SW 1271 (cell line): ENCODE measurements at places on chromosomes 7 and 10.

DNA sequence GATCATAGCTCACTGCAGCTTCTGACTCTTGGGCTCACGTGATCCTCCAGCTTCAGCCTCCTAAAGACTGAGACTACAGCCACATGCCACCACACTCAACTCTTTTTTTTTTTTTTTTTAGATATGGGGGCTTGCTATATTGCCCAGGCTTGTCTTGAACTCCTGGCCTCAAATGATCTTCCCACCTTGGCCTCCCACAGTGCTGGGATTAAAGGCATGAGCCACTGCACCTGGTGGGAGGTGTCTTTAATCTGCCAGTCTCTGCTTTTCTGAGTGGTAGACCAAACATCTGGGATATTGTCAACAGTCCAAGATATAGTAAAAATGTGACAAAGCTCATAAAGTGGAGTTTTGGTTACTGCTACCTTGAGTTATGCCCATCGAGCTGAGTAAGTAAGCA lies 104.9 kb upstream of the FOXP2 start:
- DNase-seq: no peak

DNA sequence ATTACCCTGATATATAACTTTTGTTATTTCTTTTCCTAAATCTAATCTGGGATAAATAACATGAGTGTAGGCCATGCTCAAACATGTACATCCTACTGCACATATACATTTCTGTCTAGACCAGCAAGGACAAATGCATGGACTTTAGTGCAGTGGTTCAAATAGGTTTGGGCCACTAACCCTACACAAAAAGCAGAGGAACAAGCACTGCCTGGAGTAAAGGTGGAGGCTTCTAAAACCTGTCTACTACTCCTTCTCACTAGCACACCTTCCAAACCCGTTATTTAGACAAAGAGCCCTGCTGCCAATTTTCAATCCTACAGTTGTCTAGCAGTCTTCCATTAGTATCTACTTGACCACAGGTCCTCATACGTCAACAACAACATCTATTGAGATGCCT lies 34.8 kb downstream of the SGCE start:
- no peak for DNase-seq

- no peak for DNase-seq
Measured at GRCh38 chr10:76543655-76544054, 1094.0 kb downstream of the KCNMA1 start.

- DNase-seq: no peak
Measured at GRCh38 chr10:78859769-78860168, 209.0 kb upstream of the ZMIZ1 start.

DNA sequence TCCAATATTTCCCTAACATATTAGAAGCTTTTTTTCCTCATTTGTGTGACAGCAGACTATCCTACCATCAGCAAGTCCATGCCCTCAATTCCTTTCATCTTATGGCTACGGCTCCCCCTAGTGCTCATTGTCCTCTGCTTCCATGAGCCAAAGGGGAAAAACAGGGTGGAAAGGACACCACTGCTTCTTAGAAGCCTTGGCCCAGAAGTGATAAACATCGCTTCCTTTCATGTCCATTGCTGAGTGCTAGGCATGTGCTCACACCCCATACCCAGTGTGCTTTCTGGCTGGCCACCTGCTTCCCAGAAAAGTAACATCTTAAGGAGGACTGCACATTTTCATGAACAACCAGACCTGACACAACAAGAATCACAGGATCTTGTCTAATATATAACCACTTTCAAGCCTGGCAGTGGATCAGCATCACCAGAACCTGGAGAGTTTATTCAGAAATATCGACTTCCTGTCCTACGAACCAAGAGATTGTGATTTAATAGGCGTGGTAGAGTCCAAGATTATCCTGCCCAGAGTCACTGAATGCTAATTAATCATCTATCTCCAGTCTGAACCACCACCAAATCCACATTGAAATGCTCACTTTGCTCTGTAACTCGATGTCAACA lies 650.5 kb upstream of the SORCS1 start:
- DNase-seq: no peak

DNA sequence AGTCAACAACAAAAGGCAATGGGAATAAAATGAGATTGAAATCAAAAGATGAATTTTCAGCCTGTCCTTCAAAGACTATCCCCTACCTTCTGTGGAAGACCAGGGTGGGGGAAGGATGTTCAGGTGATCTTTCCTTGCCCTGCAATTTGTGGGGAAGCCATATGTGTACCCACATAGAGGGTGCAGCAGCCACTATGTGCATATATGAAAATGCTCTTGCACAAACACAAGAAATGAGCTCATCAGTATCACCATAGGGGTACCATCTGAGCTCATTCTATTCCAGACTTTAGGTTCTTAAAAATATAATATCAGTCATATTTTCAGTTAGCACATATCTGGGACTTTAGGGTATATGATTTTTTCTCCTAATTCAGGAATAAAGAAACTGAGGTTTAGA lies 17.7 kb downstream of the GIMAP5 start:
- no peak for DNase-seq

DNA sequence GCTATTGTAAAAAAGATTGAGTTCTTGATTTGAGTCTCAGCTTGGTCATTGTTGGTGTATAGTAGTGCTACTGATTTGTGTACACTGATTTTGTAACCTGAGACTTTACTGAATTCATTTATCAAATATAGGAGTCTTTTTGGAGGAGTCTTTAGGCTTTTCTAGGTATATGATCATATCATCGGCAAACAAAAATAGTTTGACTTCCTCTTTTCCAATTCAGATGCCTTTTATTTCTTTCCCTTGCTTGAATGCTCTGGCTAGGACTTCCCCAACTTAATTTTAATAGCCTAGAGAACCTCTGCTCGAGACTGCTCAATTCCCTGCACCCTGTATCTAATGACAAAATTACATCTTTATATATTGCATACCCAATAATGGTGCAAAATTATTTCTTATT lies 154.4 kb downstream of the CCDC7 start:
- no peak for DNase-seq

DNA sequence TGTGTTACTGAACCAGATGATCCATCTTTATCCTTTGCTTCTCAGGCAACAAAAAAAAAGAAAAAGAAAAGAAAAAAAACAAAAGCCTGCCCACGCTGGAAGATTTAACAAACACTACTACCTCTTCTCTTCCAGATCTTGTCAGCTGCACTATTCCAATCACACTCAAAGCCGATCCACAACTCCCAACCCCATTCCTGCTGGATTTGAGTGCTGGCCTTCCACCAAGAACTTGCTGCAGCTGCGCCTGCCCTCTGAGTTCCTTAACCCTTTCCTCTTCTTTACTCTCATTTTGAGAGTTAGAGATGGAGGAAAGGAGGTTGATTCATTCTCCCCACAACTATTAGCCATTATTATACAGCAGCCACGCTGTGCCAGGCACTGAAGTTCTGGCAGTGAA lies 16.0 kb upstream of the ITGA8 start:
- no peak for DNase-seq

- peak; percentile 36 for DNase-seq
Measured at GRCh38 chr10:12348870-12349628, at the start of gene CAMK1D. CAMK1D (plus strand) TSS chr10:12349547.

GRCh38 chr7:113790025-113790424 lies 128.8 kb downstream of the PPP1R3A start:
- no peak for DNase-seq
